ENCODE measurements at places on chromosomes 12 and 14.
A peak's percentile ranks its signal among the peaks of the same experiment; 100 is the strongest.

GRCh38 chr14:38589747-38590350, 334.0 kb upstream of the CLEC14A start:
- DNase-seq = no peak

- DNase-seq = no peak
These were observed 15.1 kb upstream of the RPS6KA5 start for GRCh38 chr14:91075553-91075952.

DNA sequence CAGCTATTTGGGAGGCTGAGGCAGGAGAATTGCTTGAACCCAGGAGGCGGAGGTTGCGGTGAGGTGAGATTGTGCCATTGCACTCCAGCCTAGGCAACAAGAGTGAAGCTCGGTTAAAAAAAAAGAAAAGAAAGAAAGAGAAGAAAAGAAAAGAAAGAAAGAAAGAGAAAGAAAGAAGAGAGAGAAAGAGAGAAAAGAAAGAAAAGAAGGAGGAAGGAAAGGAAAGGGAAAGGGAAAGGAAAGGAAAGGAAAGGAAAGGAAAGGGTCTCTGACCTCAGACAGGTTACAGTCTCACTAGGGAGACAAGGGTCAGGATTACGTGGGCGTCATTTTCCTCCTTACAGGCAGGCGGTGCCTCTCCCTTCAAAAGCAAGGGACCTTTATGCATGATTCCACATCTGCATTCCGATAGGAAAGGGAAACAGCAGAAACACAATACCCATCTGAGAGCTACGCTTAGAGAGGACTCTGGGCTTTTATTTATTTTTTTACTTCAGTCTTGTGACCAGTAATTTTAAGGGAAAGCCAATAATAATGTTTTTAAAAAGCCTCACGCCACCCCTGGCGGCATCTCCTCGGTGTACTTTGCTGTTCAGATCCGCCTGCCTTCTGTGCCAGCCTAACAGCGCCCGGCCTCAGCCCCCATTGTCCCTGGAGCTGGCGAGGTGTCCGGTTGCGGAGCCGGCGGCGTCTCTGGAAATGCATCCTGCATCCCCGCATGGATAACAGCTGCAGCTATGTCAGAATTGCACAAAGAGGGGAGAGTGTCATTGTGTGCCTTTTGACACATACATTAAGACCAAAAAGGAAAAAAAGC, 945 bp upstream of the HIP1R start:
- DNase-seq = no peak

DNA sequence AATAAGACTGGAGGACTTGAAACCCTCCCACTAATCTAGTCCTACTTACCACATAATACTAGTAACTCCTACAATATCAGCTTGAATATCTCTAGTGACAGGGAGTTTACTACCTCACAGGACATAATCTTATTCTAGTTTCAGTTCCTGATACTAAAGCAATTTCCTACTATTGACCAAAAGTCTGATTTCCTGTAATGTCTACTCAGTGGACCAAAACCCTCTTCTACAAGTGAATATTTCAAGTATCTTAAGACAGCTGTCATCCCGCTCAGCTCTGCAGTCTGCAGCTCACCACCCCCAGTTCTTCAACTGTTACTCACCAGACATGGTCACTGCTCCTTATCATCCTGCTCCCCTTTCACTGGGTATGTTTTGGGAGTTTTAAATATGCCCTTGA, 70.8 kb upstream of the TMCC3 start:
- DNase-seq = no peak

DNA sequence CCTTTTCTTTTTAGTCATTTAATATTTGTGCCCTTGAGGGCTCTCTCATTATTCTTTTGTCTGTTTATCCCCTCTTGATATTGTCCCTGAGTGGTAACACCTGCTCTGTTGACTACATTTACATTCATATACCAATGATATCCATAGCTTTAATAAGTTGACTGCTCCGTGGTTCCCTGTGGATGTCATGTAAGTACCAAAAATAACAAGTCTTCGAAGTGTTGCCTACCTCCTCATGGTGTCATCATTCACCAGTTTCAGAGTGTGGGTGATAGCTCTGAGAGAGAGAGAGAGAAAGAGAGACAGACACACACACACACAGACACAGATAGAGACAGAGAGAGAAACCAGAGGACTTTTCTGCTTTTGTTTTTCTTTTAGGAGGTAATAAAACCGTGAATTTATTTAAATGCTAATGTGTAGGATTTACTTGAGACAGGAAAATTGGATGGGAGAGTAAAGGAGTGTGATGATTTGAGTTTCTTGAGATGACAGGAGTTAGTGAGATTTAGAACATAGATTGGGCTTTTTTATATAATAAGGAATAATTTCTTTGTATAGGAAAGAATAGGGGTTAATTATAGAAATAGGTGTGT, 52.2 kb downstream of the PAPOLA start:
- DNase-seq = no peak

GRCh38 chr12:116002890-116003536, 274.5 kb downstream of the MED13L start:
- DNase-seq = no peak

DNA sequence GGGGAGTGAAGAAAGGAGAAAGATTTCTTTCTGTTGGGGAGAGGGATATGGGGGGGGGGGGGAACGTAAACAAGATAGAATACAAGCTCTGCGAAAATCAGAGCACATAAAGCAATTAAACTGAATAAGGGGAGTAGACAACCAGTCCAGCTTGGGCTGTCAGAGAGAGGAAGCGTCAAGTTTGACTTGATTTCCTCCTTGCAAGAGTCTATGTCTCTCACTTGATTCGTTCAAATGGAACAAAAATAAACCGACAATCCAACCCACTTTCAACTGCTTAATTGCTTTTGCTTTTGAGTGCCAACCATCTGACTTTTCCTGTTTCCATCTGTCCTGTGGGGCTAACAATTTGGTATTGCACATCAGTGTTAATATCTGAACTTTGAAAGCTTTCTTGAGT, 942 bp downstream of the SYT1 start:
- DNase-seq = no peak

- DNase-seq = peak; percentile 62
These were observed 706 bp downstream of the CRACR2A start for GRCh38 chr12:3752096-3752709.

DNA sequence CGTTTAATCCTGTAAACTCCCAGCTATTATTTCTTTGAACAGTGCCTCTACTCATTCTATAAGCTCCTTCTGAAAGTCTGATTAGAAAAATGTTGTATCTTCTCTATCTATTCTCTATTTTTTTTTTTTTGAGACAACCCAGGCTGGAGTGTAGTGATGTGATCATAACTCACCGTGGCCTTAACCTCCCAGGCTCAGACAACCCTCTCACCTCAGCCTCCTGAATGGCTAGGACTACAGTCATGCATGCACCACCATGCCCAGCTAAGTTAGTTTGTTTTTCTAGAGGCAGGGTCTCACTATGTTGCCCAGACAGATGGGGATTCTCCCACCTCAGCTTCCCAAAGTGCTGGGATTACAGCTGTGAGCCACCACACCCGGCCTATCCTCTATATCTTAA, 66.6 kb downstream of the RPS6KA5 start:
- no peak for DNase-seq

DNA sequence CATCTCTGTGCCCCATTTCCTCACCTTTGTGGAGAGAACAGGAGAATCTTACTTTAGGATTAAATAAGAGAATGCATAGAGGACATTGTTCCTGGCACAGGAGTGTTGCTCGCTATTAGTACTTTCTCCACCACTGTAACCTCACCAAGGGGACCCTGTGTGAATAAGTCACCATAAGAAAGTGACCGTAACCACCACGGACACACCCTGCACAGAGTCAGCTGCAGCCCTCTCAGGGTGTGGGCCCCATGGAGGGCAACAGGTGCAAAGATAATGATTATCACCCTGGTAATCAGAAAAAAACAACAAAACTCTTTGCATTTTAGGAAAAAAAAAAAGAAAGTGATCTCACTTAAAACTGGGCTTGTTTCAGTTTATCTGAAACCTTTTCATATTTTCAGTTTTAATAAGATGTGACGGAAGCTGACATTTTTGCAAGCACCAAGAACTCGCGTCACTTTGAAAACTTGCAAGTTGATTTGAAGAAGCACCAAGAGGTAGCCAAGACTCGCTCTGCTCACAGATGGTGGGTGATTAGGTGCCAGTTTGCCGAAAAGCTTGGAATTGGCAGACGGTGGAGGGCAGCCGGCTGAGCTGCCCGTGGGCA, 87.0 kb upstream of the VRK1 start:
- no peak for DNase-seq

- peak; percentile 36 for DNase-seq
These were observed 16.1 kb upstream of the IFNG start for GRCh38 chr12:68175557-68176061.

- DNase-seq = no peak
These were observed 125.0 kb downstream of the PTPN11 start for GRCh38 chr12:112543751-112544150.

DNA sequence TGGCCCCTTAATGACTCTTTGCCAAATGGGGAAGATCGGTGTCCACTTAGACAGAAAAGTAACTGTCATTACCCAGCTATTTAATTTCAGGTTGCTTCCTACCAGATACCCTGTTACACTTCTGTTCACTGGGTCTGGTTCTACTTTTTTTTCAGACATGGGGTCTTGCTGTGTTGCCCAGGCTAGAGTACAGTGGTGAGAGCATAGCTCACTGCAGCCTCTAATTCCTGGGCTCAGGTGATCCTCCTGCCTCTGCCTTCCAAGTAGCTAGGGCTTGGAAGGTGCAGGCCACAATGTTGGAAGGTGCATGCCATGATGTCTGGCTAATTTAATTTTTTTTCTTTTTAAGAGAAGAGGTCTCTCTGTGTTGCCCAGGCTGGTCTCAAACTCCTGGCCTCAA, 147.0 kb upstream of the ARHGAP5 start:
- DNase-seq = no peak

- DNase-seq = no peak
These were observed 42.1 kb upstream of the GXYLT1 start for GRCh38 chr12:42186793-42187192.

DNA sequence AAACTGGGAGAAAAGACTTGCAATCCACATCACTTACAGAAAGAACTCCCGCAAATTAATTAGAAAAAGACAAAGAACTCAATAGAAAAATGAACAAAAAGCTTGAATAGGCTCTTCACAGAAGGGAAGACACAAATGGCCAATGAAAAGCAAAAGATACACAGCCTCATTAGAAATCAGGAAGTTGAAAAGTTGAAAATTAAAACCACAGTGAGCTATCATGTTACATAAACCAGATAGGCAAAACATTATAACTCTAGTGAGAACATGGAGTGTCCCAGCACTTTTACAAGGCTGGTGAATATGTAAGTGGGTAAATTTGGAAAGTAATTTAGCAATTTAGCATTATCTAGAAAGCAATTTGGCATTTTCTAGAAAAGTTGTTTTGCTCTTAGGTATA, 158.4 kb upstream of the RASSF8 start:
- DNase-seq = no peak

DNA sequence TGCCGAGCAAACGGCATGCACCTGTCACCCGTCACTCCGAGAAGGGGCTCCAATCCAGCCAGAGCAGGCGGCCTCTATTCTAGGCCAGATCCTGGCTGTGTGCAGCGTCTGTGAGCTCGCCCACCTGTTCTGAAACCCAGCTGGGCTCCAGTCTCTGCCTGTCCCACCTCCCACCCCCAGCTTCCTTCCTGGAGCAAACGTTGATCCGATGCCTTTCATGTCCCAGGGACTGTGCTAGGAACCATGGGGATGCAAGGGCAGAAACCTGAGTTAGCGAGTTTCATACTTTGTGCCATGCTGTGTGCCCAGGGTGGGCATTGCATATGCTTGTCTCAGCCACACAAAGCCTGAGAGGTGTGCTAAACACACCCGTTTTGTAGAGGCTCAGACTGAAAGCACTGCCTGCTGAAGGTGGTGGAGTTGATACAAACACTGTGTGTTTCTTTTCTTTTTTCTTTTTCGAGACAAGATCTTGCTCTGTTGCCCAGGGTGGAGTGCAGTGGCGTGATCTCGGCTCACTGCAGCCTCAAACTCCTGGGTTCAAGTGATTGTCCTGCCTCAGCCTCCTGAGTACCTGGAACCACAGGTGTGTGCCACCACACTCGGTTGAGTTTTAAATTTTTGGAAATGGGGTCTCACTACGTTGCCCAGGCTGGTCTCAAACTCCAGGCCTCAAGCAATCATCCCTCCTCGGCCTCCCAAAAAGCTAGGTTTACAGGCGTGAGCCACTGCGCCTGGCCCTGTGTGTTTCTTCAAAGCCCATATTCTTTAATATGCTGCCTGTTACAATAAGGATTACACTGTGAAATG, 84.1 kb upstream of the MED13L start:
- DNase-seq = no peak

Data from stimulated activated CD4-positive, alpha-beta T cell treated with anti-CD3 and anti-CD28 coated beads, Interleukin-4, amount 100 ng/mL, for 1 hour (primary cell).